Stimulated activated CD4-positive, alpha-beta T cell treated with anti-CD3 and anti-CD28 coated beads, Interleukin-2, amount 100 ng/mL, for 4 hours (primary cell): ENCODE measurements at places on chromosomes 1 and 21.

DNA sequence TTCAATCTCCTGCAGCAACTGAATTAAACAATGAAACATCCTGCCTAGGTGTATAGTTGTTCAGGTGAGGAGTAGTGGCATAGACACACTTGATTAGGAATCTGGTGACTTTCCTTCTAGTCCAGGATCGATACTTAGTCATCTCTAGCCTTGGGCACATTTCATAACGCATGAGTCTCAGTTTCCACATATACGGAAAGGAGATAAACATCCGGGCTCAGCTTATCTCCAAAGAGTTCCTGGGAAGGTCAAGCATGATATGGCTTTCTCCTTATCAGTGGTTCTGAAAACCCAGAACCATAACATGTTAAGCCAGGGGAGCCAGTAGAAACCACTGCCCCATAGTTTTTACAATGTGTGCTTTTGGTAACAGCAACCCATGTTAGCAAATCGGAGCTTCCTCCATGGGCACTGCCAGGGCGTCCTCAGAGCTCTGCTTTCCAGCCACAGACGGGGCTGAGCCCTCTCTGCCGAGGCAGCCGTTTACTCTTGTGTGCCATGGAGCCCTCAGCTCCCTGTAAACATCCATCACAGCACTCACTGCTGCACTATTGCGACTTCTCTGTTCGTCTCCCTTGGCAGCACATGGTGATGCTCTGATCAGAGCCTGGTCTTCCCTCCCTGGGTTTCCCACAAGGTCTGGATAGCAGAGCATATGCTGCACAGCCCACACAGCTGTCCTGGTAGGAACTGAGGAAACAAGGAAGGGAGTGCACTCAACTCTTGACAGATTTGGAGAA is 34.6 kb downstream of the RUNX1 start:
- no peak for DNase-seq

DNA sequence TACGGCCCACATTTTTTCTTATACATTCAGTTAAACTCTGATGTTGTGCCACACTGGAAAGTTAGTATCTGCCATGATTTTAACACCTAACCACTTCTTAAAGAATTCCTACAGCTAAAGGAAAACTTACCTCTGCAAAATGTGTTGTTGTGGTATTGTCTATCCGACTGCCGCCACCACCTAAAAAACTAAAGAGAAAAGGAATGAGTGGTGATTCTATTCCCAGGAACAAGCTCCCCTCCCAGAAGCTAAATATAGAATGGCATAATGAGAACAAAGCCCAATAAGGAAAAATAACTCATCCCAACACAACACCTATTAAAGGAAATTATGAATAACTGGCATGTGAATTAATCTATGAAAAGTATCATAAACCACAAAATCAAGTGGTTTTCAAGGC is 39.5 kb downstream of the RNF115 start:
- no peak for DNase-seq

DNA sequence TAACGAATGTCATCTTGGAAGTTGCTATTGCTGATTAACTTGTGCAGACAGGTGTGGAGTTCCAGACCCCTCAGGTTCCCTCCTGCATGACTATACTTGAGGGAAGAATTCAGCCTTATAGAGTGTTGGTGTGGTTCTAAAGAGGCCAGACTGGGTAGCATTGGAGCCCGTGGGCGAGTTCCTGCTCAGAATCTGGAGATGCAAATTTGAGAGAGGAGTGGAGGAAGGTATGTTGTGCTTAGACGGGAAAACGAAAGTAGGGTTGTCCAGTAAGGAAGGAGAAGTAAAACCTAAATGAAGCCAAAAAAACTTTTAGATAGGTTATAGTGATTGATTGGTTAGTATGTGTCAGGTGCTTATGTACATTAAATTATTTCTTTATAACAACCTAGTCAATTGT is 79.2 kb downstream of the ZNF326 start:
- no peak for DNase-seq

- no peak for DNase-seq
Measured at GRCh38 chr21:15592957-15593356, 136.8 kb upstream of the USP25 start.

DNA sequence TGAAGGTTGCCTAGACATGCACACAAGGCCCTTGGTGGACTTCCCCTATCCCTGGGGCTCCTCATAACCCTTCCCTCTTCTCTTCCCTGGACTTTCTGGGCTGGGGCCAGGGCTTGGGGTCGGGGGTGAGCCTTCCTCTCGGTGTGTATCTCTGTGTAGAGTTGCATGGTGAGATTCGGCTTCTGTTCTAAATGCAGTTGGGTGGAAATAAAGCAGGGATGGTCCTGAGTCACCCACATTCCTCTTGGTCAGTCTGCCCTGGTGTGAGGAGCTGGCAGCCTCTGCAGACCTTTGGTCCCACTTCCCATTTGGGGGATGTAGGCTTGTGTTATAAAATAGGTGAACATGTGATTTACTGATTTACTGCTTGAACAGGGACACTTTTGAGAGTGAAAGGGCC is 38.0 kb downstream of the ADARB1 start:
- DNase-seq: no peak

- no peak for DNase-seq
Measured at GRCh38 chr1:165900576-165901380, 73.4 kb downstream of the UCK2 start.

GRCh38 chr1:217718873-217719272 is 87.7 kb downstream of the SPATA17 start:
- no peak for DNase-seq

GRCh38 chr1:201748335-201748734 is 80.6 kb upstream of the IPO9 start:
- DNase-seq: no peak

- no peak for DNase-seq
Measured at GRCh38 chr1:60637651-60638050, 444.7 kb upstream of the NFIA start.

DNA sequence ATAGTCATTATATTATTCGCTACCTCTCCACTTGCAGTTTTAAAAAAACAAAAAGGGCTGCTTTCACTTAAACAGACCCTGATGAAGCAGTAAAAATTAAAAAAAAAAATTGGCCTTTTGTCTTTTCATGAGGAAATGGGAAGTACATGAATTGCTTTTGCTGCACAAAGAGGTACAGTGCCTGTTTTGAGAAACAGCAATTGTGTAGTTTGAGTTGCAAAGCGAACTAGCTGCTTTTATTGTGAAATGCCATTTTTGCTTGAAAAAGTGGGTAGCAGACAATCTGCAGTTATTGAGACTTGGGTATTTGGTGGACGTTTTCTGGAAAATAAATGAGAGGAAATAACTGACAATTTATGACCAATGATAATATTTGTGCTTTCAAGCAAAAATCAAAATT is 7.0 kb downstream of the DIP2A start:
- no peak for DNase-seq

DNA sequence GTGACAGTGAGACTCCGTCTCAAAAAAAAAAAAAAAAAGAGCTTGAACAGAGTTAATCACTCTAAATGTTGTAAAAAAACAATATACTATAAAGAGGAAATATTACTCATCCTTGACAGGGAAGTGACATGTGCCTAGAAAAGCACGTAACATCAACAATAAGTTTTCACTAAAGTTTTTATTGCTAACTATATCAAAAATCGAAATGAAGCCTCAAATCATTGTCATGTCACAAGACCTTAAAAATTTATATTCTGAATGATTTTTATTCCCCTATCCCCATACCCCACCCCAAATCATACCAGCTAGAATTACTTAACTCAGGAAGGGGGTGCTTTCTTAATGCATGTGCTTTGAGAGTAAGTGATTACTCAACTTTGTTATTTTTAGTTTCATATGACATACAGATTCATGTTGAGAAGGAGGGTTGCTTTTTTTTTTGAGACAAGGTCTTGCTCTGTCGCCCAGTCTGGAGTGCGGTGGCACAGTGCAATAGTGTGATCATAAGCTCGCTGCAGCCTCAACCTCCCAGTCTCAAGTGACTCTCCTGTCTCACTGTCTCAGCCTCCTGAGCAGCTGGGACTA is 53.6 kb upstream of the MUTYH start:
- DNase-seq: no peak

GRCh38 chr1:30705698-30706097 is 17.7 kb downstream of the MATN1 start:
- DNase-seq: no peak

GRCh38 chr1:209884249-209884648 is 53.8 kb upstream of the SYT14 start:
- DNase-seq: no peak

DNA sequence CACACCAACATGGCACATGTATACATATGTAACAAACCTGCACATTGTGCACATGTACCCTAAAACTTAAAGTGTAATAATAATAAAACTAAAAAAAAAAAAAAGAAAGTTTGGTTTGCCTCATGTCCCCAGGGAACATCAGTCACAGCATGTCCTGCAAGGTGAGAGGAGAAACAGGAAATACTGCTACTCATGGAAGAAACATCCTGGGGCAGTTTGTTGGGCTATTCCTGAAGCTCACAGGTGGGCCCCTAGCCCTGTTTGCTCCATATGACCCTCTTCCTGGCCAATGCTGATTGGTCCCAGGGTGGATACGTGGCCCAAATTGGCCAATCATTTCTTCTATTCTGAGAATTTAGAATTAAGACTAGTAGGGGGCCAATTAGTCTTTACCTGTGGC is 103.4 kb upstream of the ADAR start:
- DNase-seq: no peak

- DNase-seq: no peak
Measured at GRCh38 chr1:18947570-18947969, 8.9 kb downstream of the IFFO2 start.

DNA sequence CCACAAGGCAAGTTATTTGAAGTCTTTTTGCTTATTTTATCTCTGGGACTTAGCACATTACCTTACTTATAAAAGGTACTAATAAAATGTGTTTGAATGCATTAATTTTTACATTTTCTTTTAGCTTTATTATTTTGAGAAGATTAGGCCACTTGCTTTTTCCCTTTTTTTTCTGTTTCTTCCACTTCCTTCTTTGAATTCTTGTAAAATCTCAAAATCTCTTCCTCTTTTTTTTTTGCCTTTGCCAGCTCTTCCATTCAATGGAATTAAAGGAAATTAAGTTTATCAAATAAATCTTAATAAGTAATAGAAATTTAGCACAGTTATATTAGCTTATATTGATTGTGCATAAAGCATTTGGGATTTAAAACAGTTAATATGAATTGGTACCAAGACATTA is 260.9 kb downstream of the SRGAP2C start:
- no peak for DNase-seq

DNA sequence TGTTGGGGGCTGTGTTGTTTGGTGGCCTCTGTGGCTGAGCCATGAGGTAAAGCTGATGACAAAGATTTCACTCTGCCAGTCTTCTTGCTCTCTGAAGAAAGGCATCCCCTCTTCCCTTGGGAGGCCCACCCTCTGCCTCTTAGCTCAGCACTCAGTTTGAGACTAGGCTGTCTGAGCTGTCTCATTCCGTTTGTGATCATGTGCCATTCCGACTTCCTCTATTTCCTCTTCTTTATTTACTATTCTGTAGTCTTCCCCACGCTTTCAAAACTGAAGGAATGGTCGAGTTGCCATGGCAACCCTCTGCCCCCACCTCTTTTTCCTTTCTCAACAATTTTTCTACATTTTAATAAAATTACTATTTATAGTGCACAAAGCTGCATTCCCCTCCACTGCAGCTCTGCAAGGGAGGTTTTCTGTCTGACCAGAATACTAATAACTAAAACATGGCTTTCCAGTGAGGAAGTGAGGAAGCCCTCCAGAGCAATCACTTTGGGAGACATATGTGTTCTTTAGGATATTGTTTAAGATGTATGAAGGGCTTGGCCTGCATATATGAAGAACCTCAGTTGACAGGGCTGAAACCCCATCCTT is 30.8 kb downstream of the KCNA3 start:
- DNase-seq: no peak

DNA sequence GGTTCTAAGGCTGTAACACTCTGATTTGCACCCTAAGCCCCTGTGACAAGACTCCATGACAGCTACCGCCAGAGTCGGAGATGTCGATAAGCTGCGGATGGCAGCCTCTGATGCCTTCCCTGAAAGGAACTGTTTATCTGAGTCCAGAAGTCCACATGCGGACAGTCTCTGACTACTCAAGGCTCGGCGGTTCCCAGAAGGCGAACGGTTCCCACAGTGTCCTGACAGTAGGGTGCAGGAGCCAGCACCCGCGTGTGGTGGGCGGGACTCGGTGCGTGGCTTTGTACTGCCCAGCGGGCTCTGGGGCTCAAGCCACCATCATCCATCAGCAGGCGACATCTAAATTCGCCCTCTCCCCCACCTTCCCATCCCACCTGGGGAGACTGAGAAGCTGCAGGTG is 30.7 kb downstream of the LRP8 start:
- DNase-seq: no peak

DNA sequence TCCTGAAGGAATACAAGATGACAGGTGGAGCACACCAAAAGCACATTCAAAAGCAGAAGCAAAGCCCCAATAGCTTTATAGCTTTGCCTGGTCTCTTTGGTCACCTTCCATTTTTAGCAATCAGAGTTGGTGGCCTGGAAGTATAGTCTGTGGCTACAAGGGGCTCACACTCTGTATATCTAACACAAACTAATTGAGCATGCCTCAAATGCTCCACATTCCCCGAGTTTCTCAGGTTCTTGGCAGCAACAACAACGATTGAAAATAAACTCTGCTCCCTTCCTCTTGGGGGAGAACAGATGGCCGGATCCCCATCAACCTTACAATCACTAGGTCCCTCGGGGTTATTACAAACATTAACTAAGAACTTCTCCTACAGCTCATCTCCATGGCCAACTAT is 24.9 kb upstream of the TADA1 start:
- DNase-seq: no peak

DNA sequence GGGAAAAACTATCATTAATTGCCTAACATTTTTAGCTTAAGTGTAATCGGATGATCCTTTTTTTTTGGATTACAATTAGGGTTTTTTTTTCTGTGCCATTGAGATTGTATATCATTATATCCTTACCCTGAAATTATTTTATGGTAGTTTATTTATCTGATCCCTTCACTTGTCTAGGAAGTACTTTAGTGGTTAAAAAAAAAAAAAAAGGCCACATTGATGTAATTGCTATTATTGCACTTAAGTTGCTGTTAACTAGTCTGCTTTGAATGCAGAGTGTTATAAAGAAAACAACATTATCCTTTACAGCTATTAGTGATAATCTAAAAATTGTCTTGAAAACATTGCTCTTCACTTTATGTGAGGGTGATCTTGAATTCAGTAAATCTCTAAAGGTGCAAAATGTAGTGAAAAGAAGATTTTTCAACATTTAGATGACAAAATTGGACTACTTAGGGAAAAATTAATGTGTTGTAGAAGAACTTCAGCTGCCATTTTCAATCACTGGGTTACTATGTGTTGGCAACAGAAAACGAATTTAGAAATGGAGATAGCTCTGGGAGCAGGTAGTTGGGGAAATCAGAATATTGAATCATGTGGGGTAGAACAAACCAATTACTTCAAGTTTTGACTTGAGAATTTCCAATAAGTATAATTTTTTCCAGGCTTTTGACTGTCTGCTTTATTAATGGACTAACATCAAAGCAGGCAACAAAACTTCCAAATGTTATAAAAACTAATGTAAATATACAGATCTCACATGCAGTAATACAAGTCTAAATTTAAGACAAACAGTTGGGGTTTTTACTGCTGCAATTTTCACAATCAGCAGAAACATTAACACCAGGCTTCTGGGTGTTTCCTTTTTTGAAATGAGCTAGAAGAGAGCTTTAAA is 5.0 kb downstream of the ADGRL2 start:
- no peak for DNase-seq
